ENCODE measurements at places on chromosomes 5 and 9.

DNA sequence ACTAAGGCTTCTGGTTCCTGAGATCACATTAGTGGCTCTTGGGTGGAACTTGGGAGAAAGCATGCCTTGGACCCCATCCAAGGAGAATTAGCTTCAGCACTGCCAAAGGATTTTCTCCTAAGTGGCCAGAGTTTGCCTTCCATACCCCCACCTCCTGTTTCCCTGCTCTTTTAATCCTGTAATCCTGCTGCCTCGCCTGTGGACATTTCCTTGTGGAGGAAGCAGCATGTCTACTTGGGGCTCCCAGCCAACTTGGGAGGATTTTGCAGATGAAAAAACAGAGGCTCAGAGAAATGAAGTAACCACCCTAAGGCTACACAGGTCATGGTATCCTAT lies 1.6 kb downstream of the ARSI start:
- no peak for DNase-seq

DNA sequence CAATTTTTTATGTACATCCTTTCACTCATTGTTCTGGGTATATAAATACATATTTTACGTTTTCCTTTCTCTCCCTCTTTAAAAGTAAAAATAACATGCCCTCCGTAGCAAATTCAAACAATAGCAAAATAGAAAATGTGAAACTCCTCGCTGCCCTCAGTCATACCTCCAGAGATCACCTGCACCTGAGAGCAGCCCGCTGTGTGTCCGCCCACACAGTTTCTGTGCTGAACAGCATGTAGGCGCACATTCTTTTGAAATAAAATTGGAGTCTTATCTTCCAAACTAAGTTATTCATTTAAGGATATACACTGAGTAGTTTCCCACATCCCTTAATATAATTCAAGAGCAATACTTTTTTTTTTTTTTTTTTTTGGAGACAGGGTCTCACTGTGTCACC lies 255.7 kb downstream of the AOPEP start:
- DNase-seq: no peak

DNA sequence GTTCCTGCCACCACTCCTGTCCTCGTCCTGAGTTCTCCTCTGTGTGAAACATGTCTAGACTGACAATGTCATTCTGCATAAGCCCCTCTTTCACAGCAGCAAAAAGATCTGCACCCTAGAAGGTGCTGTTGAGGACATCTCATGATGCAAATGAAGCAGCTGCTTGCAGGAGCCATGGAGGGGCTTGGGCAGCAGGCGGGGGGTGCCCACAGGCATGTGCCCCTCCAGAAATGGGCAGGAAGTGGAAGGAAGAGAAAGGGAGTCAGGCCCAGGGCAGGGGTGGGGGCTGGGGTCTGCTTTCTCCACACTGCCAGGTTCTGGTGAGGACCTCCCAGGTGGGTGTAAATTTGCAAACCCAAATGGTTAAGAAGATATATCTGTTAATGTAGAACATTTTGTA lies 54.5 kb upstream of the KCNMB1 start:
- no peak for DNase-seq

DNA sequence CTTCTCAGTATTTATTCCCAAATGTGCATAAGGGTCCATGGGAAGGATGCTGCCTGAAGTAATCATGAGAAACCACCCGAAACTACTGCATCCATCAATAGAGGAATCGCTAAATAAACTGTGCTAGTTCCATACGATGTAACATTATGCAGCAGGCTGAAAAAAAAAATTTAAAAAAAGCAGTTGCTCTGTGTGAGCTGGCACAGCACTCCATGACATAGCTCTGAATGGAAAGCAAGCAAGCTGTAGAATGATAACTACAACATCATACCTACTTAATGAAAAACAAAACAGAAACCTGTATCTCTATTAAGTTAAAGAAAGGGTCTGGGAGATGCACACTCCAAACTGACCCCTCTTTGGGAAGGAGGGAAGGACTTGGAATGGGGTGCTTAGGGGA lies 49.3 kb downstream of the SHB start:
- no peak for DNase-seq

- DNase-seq: no peak
These were observed 875 bp downstream of the TPM2 start for GRCh38 chr9:35688558-35689541.

DNA sequence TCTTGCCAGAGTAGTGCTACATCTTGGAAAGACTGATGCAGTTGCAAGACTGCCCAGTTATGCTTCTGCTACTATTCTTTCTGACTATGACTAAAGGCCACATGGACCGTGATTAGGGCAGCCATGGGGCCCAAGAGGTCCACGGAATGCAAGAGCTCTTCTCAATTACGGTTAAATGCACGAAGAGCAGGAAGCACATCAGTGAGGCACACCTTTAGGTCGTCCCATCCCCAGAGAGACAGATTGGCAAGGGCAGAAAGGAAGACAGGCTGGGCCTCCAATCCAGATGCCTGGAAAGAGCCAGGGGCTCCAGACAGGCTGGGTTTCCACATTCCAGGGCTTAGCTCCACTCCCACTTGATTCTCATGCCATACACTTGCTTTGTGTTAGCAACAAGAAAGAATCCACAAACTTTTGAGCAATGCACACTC lies 132.3 kb upstream of the SLIT3 start:
- DNase-seq: no peak

DNA sequence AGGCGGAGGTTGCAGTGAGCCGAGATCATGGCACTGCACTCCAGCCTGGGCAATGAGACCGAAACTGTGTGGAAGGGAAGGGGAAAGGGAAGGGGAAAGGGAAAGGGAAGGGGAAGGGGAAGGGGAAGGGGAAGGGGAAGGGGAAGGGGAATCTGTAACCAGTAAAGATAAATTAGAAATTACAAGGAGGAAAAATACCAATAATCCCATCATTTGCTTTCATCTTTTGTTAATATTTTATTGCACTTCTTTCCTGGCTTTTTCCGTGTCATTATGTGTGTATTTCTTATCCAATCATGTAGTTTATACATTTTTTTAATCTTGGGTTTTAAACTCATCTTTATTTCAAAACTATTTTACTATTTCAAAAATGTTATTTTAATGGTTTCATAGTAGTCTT lies 29.6 kb upstream of the MRPS30 start:
- no peak for DNase-seq

DNA sequence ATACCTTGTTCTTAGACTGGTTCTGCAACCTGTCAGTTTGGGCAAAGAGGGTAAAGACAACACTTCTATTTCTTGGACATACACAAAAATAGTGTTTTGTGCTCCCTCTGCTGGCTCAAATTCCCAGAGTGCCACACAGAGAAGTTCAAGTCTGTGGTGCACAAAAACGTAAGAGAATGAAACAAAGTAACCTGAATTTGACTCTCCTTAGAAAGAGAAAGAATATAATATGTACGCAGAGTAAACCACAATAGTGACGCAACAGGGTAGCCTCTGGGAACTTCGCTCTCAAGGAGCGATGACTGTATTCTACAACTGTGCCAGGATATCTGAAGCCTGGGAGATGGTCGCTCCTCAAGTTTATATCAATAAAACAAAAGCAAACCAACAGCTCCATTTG lies 18.5 kb downstream of the DDX31 start:
- DNase-seq: no peak

- no peak for DNase-seq
These were observed 118.2 kb upstream of the SLC44A1 start for GRCh38 chr9:105126226-105126625.

- no peak for DNase-seq
These were observed 9.0 kb downstream of the TOR1B start for GRCh38 chr9:129811967-129812363.

DNA sequence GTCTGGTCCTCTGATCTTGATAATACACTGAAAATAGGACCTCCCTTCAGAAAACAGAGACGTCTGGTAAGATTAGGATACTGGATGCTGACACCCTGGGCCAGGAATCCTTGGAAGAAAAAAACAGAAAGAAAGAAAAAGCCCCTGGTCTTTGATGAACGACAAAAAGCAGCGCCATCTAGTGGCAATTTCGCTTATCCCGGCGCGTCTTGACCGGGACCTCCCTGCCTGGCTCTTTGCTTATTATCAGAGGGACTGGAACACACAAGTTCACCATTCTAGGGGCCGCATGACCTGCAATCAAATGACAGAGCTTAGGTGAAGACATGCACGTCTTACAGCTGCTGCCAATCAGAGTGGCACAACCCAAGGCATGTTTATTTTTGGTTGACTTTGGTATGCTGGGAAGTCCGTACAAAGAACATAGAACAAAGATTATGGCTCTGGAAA lies 114.9 kb upstream of the NFIB start:
- DNase-seq: no peak

DNA sequence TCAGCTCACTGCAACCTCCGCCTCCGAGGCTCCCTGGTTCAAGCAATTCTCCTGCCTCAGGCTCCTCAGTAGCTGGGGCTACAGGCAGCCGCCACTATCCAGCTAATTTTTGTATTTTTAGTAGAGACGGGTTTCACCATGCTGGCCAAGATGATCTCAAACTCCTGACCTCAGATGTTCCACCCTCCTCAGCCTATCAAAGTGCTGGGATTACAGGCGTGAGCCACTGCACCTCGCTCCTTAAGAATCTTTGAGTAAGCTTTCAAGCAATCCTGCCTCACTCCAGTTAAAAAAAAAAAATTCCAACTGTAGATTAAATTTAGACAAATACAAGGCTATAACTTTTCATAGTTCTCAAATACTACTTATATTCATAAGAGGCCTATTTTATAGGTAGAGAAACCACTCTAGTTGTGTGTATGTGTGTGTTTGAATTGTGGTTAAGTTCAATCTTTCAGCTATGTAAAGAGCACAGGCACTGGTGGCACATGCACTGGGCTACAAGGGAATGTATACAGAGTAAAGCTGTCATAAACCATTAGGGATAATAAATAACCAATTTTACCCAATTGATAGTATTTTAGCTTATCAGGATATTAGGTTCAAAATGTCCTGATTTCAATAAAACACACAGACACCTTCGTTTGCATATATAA lies 50.6 kb upstream of the RAPGEF6 start:
- DNase-seq: no peak

- no peak for DNase-seq
These were observed 26.8 kb downstream of the FYB1 start for GRCh38 chr5:39192450-39193160.

GRCh38 chr5:142531977-142532780 lies 153.7 kb downstream of the FGF1 start:
- no peak for DNase-seq

DNA sequence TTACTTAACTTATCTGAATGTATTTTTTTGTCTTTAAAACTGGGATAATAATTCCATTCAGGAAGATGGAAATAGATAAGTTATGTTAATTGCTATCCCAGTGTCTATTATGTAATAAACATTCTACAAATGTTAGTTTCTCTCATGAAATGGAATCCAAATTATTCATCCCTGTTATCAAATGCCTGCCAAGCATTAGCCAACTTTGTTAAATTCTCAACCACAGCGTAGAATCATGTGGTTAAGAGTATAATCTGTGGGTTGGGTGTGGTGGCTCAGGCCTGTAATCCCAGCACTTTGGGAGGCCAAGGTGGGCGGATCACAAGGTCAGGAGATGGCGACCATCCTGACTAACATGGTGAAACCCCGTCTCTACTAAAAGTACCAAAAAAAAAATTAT lies 912.9 kb upstream of the SEMA6A start:
- no peak for DNase-seq

DNA sequence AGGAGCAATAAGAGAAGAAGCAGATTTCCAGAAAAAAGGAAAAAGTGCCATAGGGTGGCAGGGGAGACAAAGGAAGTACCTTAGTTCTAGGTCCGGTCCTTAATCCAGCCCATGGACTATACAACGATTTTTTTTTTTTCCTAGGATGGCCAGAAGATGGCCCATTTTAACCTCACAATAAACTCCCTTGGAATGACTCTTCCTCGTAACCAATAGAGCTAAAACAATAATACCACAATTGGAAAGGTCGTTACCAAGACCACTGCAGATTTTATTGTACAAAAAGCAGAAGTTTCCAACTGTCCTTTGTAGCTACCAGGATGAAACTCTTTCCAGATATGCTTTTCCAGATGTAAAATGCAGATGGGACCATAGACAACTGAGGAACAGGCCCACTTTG lies 34.4 kb upstream of the SSBP2 start:
- no peak for DNase-seq

DNA sequence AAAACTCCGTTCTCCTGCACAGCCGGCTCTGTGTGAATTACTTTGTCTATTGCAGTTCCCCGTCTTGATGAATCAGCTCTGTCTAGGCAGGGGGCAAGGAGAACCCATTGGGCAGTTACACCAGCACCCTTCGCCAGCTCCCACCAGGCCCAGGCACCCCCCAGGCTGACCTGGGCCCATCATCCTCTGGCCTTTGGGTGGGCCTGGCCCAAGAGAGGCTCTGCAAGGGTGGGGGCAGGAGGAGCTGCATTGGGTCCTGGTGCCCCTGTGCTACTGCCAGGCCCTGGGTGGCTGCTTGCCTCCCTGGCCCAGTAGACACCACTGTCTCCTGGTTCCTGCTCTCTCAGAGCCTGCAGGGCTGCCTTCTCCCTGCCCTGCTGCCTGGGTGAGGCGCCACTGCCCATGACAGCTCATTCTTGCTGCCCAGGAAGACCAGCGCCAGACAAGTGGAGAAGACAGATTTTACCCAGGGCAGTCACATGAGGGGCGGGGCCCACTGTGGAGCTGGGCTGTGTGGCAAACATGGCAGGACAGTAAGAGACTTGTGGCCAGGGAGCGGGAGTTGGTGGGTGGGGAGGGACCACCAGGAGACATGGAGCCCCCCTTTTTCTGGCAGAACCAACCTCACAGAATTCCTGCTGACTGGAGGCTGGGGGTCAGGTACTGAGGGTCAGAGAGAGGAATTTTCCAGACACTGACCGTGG lies 67.2 kb downstream of the MRPL36 start:
- no peak for DNase-seq

GRCh38 chr9:110069326-110070248 lies 138.4 kb downstream of the C9orf152 start:
- DNase-seq: no peak

- no peak for DNase-seq
These were observed 75.7 kb downstream of the BAAT start for GRCh38 chr9:101309139-101309538.

DNA sequence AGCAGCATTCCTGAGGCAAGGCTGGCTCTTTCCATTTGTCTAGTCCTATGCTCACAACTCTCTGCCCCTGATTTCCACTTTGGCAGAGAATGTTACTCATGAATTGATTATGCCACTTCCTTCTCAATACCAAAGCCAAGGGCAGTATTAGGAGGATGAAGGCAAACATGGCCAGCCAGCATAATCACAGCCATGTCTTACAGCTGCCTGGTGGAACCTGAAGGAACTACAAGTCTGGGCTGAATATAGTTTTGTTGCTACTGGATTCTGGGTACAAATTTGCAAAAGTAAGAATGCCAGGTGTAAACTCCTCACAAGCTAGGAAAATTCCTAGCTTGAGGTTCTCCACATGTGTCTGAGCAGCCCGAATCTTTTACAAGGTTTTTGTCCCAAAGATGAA lies 4.2 kb downstream of the SIL1 start:
- DNase-seq: no peak

DNA sequence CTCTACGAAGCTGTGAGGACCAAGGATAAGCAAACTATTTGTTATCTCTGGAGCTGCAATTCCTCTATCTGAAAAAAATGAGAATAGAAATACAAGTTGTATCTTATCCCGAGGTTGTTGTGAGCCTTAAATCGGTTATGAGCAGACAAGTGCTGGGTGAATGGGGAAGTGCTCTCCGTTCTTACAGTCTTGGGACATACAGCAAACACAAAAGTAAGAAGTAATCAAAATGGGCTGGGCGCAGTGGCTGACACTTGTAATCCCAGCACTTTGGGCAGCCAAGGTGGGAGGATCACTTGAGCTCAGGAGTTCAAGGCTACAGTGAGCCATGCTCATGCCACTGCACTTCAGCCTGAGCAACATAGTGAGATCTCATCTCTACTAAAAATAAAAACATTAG lies 31.7 kb downstream of the ITK start:
- no peak for DNase-seq
